Esophagus squamous epithelium (tissue), 5 donors: ENCODE measurements at places on chromosomes 16 and 17.

DNA sequence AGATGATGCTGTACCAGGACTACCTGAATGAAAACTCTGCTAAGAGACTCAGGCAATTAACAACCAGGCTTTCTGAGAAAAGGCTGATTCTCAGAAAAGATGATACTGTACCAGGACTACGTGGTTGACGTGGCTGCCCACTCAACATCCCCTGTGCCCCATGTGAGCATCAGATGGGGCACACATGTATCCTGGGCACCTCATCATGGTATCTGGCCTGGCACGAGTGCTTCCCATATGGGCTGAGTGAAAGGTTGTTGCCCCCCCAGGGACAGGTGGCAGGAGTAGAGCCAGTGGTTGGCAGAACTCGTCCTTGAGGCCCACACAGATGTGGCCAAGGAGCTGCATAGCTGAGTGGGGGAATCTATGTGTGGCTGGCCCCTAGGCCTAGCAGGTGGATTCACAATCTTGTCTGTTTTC is 3.5 kb upstream of the CES4A start:
- no peak for DNase-seq

DNA sequence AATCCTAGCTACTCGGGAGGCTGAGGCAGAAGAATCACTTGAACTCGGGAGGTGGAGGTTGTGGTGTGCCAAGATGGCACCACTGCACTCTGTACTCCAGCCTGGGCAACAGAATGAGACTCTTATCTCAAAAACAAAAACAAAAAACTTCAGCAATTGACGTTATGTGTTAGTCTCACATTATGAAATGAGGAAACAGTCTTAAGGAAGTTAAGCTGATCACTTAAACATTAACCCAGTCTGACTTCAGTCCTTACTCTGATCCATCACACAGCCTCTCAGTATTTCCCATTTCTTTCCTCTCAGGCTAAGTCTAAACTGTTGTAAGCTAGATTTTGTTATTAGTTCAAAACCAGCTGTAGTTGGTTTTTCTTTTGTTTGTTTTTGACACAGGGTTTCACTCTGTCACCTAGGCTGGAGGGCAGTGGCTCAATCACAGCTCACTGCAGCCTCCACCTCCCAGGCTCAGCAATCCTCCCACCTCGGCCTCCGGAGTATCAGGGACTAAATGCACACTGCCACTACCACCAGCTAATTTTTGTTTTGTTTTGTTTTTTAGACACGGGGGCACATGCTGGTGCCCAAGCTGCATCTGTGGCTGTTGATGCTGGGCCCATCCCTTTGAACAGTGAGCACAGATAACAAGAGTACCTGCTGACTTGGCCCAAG is 6.3 kb downstream of the JPT1 start:
- no peak for DNase-seq

DNA sequence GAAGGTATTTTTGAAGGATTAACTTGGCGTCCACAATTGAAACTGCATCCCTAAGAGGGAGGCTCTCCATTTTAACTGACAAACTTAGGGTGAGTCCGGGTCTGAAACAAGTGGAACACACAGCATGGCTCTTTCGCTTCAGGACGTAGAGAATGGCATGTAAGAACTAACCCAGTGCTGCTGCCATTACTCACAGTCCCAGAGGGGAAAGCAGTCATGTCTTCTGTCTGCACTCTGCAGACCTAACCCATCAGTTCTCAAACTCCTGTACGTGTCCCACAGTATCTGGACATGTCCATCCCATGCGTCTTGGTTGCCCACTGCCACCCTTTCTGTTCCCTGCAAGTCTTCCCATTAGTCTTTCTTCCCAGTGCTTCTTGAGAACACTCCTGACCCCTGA is 563 bp downstream of the ST6GALNAC1 start:
- no peak for DNase-seq

GRCh38 chr17:4742629-4743028 is 2.9 kb upstream of the CXCL16 start:
- DNase-seq: no peak

GRCh38 chr17:45676695-45677094 is 107.4 kb upstream of the CRHR1 start:
- DNase-seq: no peak

GRCh38 chr17:81537856-81538555 is 9.8 kb downstream of the FSCN2 start:
- no peak for DNase-seq

GRCh38 chr16:51095890-51096626 is 55.0 kb downstream of the SALL1 start:
- DNase-seq: no peak

DNA sequence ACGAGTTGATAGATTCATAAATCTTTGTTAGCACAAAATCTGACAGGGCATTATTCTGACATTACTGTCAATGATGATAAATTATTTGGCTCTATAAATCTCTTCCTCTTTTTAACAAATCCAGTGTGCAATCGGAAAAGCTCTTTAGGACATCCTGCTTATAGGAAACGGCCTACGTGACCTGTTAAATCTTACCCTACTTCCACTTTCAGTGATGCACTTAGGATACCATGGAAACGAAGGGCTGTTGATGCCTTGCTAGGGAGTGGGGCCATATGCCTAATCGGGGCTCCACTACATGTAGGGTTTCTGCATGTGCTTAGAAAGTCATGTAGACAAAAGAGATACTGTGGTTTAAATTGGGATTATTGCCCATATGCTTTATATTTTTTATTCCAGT is 27.2 kb downstream of the ZNF594 start:
- DNase-seq: no peak

DNA sequence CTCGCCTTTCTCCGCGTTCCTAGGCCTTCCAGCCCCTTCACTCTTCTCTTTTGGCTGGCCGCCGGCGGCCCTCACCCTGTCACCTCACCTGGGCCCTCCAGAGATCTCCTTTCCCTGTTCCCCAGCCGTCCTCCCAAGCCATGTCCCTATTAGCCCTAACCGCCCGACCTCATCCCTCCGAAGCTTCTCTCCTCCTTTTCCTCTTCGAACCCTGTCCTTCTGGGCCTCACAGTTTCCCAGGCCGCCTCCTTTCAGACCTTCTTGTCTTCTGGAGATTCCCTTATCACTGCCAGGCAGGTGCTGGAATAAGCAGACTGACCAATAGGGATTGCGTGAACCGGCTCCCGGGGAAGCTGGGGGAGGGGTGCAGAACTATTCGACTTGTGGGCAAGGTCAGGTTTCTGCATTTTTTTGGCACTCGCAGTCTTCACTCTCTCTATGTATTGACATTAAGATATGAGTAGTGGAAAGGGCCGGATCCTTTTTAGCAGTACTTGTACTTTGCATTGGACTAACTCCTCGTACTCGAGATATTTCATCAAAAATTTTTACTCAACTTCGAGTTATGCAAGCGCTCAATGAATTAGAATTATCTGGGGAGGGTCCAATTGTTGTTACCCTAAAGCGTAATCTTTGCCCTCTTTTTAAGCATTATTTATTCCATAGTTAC is 690 bp downstream of the RHOT1 start:
- DNase-seq: no peak

DNA sequence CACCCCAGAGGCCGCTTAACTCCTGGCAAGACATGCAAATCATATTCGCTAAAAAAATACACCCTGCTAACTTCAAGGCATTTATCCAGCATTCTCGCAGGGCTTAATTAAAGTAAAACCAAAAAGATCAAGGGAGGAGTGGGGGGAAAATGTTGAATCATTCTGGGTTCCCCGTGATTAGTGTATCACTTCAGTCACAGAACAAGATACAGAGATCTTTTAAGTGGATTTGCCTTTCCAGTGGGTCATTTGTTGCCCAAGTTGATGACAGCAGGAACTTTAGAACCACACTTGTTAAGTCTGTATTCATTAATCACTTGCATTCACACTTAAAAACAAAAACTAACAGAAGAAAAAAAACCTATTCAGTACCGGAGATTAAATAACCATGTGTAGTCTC is 17.3 kb downstream of the CRYBA1 start:
- DNase-seq: no peak

- DNase-seq: no peak
Observed at GRCh38 chr16:65116818-65117430, 4.9 kb downstream of the CDH11 start.

GRCh38 chr17:43025766-43026537 is 921 bp downstream of the RND2 start:
- no peak for DNase-seq

- DNase-seq: no peak
Observed at GRCh38 chr17:68346448-68346847, 55.2 kb downstream of the ARSG start.

- no peak for DNase-seq
Observed at GRCh38 chr16:77219437-77219836, 20.2 kb downstream of the SYCE1L start.

DNA sequence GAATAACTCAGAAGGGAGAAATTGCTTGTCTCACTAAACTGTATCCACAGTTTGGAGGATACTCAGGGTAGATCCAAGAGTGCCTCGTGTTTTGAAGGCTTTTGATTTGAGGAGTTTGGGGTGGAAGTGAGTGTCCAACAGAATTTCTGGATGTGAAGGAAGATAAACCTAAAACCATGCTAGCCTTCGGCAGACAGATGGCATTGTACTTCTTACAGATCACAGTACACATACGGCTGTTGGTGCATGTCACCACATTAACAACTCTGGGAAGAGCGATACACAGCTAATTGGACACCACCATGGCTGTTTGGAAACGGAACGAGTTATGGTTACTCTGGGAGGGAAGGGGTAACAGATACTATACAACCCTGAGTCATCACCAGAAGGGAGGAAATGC is 420.4 kb downstream of the GRIN2A start:
- DNase-seq: no peak

- DNase-seq: no peak
Observed at GRCh38 chr16:410516-411178, 9.0 kb downstream of the DECR2 start.

DNA sequence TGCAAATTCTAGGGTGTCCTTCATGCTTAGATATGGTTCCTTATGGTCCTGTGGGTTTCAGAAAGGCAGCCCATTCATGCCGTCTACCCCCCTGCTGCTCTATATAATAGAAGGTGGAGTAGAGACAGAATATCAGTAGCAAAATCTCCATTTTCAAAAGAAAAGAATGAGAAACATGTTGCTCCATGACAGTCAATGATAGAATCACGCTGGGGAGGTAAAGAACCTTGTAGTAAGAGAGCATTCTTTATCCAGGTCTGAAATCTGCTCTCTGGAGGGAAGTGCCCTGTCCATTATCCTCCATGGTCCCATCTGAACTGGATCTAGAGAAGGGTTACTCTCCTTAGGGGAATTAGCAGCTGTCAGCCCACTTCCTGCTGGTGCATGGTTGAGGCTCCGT is 272.8 kb downstream of the WWOX start:
- DNase-seq: no peak

DNA sequence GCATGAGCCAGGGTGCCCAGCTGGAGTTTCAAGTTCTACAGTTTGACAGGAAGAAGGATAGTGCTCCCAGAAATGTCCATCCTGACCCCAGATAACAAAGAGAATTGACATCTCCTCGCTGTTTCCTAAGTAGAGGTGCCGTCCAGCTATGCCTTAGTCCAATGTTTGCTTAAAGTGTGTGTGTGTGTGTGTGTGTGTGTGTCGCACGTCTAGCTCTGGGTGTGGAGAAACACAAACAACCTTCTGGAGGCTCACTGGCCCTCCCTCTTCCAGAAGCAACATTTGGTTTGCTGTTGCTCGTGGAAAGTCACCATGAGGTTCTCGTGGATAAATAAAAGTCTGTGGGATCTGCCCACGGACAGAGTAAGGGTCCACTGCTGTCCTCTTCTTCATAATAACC is 22.1 kb downstream of the EMP2 start:
- no peak for DNase-seq

- no peak for DNase-seq
Observed at GRCh38 chr17:78249818-78250806, 18.7 kb downstream of the TMEM235 start.

- no peak for DNase-seq
Observed at GRCh38 chr17:42087042-42087701, 11.1 kb downstream of the ZNF385C start.

GRCh38 chr17:670286-670685 is 44.4 kb downstream of the VPS53 start:
- DNase-seq: no peak

- no peak for DNase-seq
Observed at GRCh38 chr16:66652661-66653360, 43.7 kb downstream of the CMTM4 start.

GRCh38 chr17:71118039-71118438 is 948.7 kb downstream of the KCNJ2 start:
- no peak for DNase-seq

DNA sequence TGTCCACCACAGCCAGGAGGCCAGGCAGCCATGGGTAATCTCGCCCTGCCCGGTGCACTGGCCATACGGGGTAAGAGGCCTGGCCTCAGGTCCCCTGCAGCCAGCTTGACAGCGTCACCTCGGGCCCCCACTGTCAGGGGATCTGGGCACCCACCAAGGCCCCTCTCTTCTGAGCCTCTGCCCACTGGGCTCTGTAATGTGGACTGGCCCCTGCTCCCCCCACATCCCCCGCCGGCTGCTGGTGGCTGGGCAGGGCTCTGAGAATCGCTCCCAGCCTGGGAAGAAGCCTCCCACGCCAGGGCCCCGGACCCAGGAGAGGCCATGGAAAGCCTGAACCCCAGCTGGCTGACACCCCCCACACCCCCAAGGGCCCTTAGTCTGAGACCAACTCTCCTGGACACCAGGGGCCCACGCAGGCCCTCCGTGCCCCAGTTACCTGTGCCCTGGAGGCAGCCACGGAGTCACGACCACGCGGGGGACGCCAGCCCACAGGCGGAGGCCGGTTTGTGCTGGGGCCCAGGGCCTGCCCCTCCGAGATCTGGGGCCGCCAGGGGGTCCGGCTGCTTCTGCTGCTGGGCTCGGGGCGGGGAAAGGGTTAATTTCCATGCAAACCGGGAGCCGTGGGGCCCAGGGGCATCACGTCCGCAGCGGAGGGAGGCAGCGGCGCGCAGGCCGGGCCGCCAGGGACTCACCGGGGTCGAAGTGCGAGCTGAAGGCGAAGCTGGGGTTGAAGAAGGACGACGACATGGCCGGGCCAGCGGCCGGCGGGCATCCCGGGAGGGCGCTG is at the start of gene PVALEF:
PVALEF (plus strand) TSS at position 262 of the 787 bp plus-strand sequence. CDS start 15,720 bp downstream, outside the sequence.
- DNase-seq: no peak

DNA sequence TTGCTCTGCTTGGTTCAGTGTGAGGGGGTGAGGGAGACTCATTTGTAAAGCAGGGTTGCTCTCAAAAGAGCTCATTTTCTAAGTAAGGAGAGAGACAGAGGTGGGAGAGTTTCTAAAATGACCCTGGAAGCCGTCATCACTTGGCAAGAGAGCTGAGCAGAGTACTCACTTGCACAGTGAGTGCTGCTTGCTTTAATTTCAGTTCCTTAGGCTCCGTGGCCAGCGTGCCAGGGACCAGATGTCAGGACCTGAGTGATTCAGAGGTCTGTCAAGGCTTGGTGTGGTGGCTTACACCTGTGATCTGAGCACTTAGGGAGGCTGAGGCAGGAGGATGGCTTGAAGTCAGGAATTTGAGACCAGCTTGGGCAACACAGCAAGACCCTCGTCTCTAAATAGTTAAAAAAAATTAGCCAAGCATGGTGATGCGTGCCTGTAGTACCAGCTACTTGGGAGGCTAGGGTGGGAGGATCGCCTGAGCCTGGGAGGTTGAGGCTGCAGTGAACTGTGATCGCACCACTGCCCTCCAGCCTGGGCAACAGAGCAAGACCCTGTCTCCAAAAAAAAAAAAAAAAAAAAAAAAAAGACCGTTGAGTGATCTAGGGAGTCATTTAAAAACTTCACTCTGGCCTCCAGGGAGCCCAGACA is 10.7 kb downstream of the ZNF205 start:
- no peak for DNase-seq

- DNase-seq: no peak
Observed at GRCh38 chr17:334974-335481, 17.6 kb downstream of the RPH3AL start.

- DNase-seq: no peak
Observed at GRCh38 chr16:69483611-69484010, 59.2 kb downstream of the CYB5B start.

- DNase-seq: no peak
Observed at GRCh38 chr16:67406111-67406971, 9.9 kb downstream of the ZDHHC1 start.
